Stimulated activated CD8-positive, alpha-beta memory T cell treated with anti-CD3 and anti-CD28 coated beads, Interleukin-4, amount 100 ng/mL, for 24 hours (primary cell): ENCODE measurements at places on chromosomes 7 and 10.
A peak's percentile ranks its signal among the peaks of the same experiment; 100 is the strongest.

DNA sequence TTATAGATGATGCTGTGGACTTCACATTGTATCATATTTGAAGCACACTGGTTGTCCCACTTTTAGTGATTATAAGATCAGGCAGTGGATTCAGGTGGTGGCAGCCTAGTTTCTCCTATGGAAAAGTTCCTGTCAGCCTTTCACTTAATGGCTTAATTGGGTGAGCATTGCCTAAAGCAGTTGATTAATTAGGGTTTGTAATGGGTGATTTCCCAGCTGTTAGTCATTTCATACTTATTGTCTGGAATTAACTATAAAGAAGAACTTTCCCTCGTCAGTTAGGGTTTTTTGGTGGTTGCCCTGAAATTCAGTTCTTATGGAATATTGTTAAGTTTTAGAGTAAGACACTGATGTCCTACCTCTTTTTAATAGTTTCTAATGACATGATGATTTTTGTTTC lies 78.8 kb downstream of the SLC25A40 start:
- DNase-seq, result no peak

DNA sequence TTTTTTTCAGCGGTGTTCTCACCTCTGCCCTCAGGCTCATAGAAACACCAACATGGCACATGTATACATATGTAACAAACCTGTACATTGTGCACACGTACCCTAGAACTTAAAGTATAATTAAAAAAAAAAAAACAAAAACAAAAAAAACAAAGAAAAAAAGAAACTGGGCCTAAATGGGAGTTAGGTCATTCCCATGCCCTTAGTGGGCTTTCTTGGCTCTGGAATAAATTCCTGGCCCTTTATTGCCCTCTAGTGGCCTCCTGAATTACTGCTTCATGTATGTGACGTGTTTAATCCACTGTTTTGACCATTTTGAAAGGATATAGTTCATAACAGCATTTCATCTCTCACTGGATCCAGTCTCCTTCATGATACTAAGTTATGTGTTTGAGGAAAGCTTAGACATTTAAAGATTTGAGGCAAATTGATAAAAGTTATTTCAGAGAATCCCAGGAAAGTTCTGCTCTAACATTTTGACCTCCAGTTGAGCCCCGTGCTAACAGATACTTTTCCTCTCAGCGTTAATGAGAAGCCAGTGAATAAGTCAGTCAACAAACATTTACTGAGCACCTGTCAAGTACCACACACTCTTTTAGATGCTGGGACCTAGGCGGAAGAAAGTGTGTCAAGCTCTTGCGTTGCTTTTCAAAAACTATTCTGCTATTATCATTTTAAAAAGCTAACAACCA lies 54.7 kb upstream of the SYPL1 start:
- DNase-seq, result no peak

- no peak for DNase-seq
These were observed 728.3 kb upstream of the PHF14 start for GRCh38 chr7:10245406-10245805.

DNA sequence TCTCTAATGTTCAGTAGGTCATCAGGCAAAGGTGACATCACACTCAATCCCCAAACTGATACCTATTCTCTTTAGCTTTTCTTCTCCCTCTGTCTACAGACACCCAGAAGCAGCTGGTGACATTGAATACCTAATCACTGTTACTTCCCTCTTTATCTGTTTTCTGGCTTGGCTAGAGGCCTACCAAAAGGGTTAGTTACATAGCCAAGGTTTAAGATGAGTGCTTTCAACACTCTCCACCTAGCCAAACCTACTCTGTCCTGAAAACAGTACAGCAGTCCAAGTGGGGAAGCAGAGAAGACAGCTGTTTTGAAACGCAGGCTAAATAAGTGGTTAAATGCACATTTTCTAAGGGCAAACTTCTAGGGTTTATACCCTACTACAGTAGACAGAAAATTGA lies 39.4 kb downstream of the CCNJ start:
- DNase-seq, result no peak

DNA sequence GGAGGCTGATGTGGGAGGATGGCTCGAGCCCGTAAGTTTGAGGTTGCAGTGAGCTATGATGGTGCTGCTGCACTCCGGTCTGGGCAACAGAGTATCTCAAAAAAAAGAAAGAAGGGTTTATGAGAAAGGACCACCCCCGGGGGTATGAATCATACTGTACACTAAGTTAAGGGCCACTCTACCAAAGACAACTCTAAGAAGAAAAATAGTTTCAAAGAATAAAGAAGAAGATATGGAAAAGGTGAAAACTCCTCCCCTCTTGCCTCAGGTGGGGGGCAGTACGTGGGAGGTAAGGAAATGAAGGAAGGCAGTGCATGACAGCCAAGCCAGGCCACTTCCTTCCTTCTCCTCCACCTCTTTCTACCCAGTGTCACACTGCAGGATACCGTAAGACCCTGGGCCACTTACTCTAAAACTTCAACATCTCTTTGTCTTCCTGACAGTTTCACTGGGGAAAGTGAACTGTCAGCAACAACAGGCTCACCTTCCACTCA lies 61.3 kb downstream of the PIP4K2A start:
- DNase-seq, result peak; percentile 36

- no peak for DNase-seq
These were observed 25.9 kb downstream of the ABRAXAS2 start for GRCh38 chr10:124827474-124827873.
